COR-L47 (cell line): ENCODE measurements at places on chromosomes 5 and 9.

DNA sequence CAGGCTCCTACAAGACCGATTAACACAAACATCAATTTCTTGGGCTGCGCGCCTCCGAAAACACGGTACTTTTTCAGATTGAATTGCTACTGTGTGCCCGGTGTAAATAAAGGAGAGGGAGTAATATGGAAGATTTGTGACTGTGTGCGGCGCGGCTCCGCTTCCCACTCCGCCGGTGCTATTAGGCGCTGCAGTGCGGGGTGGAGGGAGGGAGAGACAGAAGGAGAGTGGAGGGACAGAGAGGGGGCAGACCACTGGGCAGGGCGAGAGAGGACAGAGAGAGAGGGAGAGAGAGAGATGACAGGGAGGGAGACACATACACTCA, 24.7 kb upstream of the RNU6ATAC start:
- no peak for DNase-seq

DNA sequence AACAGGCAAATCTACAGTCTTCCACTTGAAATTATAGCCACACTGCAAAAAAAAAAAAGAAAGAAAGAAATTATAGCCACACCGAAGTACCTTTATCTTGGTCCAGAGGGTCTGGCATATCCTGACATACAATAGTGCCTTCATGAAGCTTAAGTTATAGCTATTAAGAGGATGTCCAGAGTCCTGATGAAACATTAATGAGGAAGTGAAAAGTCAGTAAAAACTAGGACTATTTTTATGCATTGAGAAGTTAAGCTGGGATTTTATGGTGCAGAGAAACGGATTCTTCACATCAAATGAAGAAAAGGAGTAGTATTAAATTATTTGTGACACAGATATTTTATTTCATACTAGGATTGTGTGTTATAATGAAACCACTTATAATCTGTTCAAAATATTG, 123.9 kb downstream of the SV2C start:
- DNase-seq, result no peak

DNA sequence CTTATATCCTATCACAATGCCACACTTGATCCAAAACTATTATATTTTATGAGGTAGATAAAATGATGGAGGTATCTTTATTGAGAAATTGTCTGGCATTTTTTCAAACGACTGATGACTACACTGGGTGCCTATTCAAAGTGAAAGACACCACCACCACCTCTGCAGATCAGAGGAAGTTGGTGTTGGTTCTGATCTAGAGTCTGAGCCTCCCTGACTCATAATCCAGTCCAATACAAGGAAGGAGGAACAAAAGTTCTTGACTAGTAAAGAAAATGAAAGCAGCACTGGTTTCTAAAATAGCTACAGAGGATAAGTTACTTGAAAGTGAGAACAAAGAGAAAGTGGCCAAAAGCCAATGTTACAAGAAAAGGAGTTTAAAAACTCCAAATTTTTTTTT, 139.9 kb downstream of the RFX3 start:
- no peak for DNase-seq

DNA sequence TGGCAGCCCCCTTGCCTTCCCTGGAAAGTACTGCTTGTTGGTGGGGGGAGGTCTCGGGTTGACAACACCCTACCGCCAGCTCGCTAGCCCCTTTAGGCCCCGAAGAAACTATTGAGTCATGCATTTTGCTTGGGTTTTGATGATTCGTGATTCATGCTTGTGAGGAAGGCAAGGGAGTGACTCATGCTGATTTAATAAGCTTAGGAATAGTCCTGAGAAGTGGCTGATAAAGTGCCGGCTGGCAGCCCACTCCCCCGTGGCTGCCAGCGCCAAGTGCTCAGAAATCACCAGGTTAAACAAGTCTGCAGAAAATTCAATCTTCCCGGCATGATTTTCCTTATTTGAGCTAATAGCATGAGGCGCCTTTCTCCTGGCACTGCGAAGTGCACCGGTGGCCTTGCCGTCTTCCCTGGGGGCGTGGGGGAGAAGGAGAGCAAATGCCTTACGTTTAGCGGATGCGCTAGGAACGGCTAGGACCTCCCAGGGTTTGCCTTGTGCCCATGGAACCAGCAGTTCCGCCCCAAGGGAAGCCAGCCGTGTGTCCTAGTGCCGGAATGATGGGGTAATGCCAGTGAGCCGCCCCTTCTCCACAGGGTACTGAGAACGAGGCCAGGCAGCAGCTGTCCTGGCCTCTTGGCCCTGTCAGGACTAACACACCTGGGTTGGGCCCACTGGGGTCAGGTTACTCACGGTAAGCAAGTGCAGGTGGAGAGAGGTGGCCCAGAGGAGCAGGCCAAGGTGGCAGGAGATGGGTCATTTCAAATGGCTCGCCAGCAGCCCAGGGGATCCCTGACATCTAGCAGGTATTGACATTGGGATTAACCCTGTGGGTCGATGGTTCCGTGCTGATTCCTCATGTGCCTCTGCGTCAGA, 151.9 kb downstream of the MACROH2A1 start:
- DNase-seq, result no peak

GRCh38 chr9:121598167-121598964, 53.1 kb upstream of the DAB2IP start:
- no peak for DNase-seq

DNA sequence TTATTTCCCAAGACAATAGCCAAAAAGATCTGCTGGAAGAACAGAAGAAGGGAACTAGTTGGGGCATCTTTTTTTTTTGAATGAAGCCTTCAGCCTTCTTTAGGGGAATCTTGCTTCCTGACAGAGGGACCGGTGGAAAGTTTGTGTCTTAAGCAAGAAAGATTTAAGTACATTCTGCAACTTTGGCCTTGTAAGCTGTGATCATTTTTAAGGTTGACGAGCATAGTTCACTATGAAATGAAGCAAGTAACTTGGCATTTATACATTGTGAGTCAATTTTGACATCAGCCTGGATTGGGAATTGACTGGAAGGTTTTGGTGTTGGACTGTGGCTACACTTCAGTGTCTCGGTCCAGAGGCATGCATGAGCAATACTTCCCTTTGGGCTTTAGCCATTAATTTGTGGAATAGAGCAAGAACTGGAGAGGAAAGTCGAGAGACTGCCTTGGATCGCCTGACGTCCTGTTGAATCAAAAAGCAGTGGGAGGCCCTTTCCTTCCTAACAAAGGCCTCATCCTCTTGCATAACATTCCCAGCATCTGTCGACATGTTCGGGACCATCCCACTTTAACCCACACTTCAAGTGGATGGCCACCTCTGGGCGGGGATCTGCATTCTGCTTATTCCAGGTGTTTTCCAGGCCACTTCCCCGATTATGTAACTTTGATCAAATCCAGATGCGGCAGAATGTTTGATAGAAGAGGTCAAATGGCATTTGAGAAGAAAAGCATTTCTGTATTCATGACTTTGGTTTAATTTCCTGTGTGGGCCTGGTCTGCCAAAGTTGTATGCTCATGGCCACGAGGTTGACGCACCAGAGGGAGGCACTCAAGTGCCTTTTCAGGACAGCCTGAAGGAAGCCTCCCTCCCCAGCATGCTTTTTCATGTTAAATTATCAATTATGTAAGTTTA, 12.5 kb downstream of the ABL1 start:
- no peak for DNase-seq

DNA sequence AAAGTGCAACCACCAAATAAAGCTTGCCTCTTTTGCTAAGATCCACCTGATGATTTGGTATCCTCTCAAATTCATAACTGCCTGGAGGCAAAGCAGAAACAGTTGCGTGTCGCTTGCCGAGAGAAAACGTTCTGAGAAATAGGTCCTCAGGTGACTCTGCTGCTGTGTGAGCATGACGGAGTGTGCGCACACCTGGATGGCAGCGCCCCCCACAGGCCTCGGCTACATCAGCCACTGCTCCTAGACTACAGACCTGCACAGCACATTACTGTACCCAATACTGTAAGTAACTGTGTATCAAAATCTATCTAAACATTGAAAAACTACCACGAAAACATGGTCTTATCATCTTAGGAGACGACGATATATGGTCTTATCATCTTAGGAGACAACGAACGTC, 87.4 kb downstream of the CAMSAP1 start:
- no peak for DNase-seq

GRCh38 chr9:132543960-132544359, 38.4 kb upstream of the BARHL1 start:
- no peak for DNase-seq

- no peak for DNase-seq
Observed at GRCh38 chr5:175711472-175712312, 53.8 kb downstream of the HRH2 start.

DNA sequence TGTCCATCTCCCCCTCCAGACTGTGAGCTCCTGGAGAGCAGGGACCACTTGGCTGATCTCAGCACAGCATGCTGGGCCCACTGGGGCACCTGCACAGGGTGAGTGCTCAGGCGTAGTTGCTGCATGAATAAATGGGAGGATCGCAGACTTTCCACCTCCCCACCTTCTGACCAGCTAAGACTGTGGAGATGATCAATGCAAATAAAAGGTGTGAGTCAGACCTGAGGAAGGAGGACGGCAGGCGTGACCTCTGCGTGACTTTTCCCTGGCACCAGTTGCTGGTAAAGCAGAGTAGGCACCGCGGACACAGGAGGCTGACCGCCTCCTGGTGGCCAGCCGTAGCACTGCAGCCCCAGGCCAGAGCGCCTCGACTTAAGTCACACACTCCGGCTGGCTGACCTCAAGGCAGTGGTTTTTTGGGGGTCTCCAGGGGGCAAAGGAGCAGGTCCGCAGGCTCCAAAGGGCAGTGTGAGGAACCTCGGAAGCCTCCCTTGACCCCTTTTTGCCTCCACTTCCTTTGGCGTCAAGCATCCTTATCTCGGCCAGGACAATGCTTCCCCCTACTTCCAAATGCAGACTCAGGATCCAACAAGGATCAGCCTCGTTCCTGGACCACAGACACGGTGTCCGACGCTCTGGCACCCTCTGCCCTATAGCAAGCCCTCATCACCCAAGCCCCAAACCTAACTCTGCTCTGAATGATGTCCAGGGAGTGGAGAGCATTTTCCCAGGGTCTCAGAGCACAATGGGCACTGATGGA, 12.7 kb upstream of the TDRD7 start:
- no peak for DNase-seq

DNA sequence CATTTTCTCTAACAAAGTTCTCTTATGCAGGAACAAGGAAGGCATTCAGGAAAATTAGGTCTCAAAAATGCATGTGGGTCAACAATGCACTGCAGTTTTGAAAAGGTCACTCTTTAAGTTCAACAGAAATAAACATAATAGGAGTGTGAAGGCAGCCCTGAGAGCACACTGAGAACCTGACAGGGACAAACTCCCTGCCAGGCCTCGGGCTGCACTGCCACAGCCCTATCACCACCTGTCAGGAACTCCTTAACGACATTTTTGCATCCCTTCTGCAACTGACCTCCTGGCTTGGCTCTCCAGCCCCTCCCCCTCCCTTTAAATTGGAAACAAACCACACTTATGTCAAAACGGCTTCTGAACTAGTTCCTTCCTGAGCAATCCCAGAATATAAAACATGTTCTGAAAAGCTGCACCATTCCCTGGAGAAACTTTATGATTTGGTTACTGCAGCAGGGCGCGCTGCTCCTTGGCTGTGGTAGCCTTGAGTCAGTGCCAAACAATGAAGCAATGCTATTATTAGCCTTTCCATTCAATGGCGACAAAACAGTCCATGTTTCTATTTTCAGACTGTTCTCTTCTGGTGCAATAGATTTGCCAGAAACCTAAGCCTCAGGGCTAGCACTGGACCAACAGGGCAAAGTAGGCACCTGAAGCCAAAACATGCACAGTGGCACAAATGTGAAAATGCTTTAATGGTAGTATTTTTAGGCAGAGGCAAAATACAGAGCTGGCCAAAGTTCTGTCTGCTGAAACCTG, 160.1 kb upstream of the ZNF608 start:
- peak; percentile 62 for DNase-seq

GRCh38 chr5:15526413-15526812, 26.4 kb downstream of the FBXL7 start:
- DNase-seq, result no peak

- no peak for DNase-seq
Observed at GRCh38 chr5:6703806-6704205, 9.4 kb upstream of the TENT4A start.

DNA sequence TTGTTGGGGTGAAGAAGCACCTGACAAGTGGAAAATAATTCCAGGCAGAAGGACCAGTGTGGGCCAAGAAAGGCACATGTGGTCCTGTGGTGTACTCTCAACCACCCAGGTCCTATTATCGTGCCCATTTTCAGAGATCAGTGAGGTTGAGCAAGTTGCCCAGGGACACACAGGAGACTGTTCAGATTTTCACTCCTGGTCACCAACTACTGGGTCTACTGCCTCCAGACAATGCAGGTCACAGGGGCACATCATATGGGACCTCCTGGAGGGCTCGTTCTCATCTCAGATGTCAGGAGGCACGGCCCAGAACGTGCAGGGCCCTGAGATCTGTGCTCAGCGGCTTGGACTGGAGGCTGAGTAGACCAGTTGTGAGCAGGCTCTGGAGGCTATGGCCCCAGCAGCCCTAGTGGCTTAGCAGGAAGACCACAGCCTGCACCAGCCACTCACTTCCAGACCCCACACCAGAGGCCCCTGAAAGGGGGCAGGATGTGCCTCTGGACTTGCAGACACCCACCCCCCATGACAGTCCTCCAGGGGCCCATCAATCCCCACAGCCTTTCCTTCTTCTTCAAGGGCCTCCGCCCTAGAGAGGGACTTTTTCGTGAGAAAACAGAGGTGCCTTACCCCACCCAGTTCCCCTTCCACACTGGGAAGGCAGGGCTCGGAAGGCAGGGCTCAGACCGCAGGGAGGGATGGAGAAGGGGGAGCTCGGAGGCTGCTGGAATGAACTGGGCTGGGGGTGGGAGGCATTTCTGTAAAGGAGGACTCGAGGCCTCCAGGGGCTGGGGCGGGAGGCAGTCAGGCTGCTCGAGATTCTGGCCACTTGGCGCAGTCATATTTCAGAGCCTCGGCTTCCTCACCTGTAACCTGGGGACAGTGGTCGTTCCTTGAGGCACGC, 82.7 kb upstream of the NEURL1B start:
- DNase-seq, result no peak

DNA sequence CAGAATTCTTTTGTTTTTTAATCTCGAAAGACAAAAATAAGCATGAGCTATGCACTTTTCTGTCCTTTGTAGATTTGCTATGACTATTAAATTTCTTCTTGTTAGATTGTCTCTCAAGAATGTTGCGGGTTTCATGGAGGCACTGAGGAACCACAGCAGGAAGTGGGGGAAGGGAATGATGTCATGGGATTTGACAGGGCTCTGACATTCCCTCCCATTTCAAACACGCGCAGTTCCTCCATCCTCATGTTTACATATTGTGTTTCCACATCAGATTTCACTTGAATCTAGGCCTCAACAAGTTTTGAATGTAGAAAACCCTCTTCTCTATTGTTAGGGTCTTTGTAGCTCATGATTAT, 154.8 kb downstream of the PALM2AKAP2 start:
- no peak for DNase-seq

DNA sequence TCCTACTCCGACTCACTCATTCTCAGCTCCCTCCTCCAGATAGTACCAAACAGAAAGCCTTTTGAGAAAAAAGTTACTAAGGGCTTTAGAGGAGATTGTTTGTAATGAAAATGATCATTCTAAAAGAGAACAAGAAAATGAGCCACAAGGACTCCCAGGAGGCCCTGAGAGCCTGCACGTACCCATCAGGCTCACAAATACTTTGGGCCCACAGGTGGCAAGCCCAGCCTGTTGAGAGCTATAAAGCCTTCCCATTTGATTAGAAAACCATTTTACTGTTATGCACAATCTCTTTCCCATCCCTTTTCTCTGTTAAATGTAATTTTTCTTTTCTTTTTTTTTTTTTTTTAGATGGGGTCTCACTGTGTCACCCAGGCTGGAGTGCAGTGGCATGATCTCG, 136.1 kb downstream of the LHFPL2 start:
- no peak for DNase-seq
